ENCODE measurements at places on chromosomes 4 and X. TPM values are rescaled to one million over a fixed set of nuclear protein-coding genes. Genes with fewer than 3 reads are reported as not detected.

- no peak for DNase-seq
These were observed 23.0 kb downstream of the FLNA start for GRCh38 chrX:154351183-154352011.

Gene CBLL2
- not detected for total RNA-seq

- no peak for DNase-seq
These were observed 31.0 kb upstream of the FAT4 start for GRCh38 chr4:125283707-125284279.

Gene CYLC1
- total RNA-seq: not detected

DNA sequence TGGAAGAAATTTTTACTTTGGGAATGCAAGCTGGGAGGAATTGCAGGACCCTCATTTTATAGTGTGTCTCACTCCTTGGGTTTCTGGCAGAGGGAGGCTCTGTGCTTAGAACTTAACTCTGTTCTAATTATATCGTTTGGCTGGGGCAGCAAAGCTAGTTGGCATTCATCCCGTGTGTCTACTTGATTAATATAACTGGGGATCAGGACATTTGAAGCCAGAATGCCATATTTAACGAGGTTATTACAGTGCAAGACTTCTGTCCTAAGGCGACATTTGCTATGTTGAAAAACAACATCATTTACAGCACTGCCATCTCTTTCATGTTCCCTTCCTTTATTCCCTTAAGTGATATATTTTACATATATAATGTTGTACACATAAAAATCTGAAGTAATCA lies 179.1 kb upstream of the TBC1D9 start:
- DNase-seq: no peak

DNA sequence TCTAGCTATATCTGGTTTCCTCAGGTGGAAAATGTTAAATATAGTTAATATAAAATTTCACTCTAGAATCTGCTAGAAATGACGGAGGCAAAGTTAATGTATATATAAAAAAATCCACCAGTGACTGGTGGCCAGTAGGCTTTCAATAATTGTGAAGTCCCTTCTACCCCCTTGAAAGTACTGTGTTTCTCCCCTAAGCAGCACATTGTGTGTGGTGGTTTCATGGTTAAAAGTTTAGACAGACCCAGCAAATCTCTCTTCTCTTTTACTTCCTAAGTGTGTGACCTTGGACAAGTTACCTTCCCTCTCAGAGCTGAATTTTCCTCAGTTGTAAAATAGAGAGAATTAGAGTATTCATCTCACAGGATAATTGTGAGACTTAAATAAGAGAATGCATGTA lies 600 bp upstream of the HEPH start:
- no peak for DNase-seq

Data from pancreas (tissue), 10 donors.